ENCODE measurements at places on chromosomes 6 and 20. TPM values are rescaled to one million over a fixed set of nuclear protein-coding genes. Genes with fewer than 3 reads are reported as not detected.

HLA-DQB2 gene
- total RNA-seq, result not detected

RIN2 gene
- total RNA-seq, result not detected

CST4 gene
- not detected for total RNA-seq

CAP2 gene
- not detected for total RNA-seq

KCNG1 gene
- not detected for total RNA-seq

GRCh38 chr20:2701671-2702081 lies 9.1 kb downstream of the EBF4 start:
- DNase-seq, result no peak

GRCh38 chr6:27275025-27275956 lies 27.8 kb downstream of the PRSS16 start:
- no peak for DNase-seq

DNA sequence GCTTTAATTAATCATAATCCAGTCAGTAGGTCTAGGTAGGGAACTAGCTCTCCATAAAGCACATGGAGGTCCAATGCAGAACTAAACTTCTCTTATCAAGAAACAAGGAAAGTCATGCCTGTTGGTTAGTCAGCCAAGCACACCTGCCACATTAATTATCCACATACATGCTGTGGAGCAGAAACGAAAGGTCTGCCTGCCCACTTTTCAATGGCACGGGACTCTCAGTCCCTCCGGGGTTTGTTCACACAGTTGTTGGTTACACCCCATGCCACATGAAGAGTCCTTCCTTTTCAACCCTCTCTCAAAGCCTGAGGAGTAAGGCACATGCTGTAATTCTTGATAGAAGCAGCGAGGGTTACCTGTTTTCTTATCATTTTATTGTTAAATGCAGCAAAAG lies 1096.4 kb upstream of the MAP3K7 start:
- DNase-seq, result no peak

DNA sequence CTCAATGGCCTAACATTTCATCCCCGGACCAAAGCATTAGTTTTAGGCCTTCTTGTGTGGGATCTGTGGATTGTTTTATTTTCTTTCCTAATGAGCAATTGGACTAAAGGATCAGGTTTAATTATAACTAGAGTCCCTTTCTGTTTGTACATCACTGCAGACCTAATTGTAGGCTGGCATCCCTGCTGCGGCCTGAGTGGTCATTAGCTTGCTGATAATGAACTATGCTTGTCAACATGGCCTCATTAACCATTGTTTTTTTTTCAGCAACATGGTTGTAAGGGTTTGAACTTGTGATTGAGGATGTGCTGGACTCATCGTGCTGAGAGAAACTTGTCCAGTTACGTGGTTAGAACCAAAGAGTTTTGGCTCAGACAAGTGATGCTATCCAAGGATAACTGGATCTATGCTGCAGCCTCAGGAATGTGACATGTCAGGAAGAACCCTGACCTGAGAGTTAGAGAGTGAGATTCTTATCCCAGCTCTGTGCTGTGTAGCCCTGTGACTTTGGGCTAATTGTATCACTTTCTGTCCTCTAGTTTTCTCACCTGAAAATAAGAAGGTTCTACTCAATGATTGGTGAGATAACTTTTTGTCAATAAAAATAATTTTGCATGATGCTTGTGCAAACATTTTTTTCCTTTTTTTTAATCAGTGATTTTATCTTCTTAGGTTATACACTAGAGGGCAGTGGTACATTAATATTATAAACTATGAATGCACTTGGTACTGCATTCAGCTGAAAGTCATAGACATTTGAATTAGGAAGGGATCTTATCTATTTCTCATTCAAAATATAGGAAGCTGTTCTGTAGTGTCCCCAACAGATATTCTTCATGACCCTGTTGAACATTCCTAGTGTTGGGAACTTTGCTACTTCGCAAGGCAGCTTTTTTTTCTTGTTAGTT lies 140.9 kb downstream of the RNF144B start:
- DNase-seq, result no peak

GRCh38 chr6:98657764-98658163 lies 176.6 kb upstream of the POU3F2 start:
- peak; percentile 35 for DNase-seq

GRCh38 chr20:58550275-58551059 lies 35.3 kb upstream of the APCDD1L start:
- DNase-seq, result no peak

GRCh38 chr6:26215585-26216358 lies 128.5 kb downstream of the HFE start:
- DNase-seq, result peak; percentile 63

GRCh38 chr20:44586289-44586911 lies 4.0 kb downstream of the PKIG start:
- no peak for DNase-seq

GRCh38 chr20:56212091-56212490 lies 36.4 kb upstream of the MC3R start:
- DNase-seq, result no peak

DNA sequence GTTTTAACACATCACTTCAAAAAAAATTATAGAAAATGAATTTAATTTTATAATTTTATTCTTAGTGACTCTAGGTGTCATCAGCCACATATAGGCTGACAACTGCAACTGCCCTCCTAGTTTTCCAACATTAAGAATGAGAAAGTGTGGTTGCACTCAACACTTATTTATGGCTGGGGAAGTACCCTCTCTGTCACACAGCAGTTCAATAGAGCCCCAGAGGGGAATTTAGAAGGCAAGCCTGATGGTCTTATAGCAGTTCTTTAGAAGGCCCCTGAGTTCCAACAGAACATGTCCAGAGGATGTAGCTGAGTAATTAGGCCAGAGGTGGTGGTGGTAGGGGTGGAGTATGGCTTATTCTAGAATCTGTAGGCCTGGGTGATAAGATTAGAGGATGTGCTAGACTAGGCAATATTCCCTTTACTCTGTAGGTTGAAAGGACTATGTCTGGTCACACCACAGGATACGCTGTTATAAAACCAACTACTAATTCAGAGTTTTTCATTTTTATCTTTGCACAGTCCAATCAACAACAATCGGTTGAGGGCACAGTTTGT lies 226.5 kb upstream of the CITED2 start:
- DNase-seq, result no peak

GRCh38 chr6:135141728-135142127 lies 39.4 kb upstream of the MYB start:
- DNase-seq, result no peak

GRCh38 chr20:24109537-24109936 lies 121.0 kb upstream of the GGTLC1 start:
- no peak for DNase-seq

GRCh38 chr20:42857446-42857845 lies 332.3 kb downstream of the PTPRT start:
- DNase-seq, result no peak

DNA sequence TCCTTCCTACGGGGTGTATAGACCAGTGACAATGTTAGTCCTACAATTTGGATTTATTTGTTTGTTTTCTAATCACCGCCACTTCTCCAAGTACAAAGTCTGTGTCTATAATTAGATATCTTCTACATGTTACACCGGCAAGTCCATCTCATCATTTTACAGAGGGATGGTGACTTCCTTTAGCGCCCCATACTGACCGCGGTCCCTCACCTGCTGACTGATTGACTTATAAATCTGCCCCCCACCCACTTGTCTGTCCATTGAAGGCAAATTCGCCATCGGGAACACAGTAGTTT lies 8.9 kb upstream of the NR2E1 start:
- DNase-seq, result no peak

GRCh38 chr20:46076806-46077205 lies 13.0 kb downstream of the NCOA5 start:
- no peak for DNase-seq

DNA sequence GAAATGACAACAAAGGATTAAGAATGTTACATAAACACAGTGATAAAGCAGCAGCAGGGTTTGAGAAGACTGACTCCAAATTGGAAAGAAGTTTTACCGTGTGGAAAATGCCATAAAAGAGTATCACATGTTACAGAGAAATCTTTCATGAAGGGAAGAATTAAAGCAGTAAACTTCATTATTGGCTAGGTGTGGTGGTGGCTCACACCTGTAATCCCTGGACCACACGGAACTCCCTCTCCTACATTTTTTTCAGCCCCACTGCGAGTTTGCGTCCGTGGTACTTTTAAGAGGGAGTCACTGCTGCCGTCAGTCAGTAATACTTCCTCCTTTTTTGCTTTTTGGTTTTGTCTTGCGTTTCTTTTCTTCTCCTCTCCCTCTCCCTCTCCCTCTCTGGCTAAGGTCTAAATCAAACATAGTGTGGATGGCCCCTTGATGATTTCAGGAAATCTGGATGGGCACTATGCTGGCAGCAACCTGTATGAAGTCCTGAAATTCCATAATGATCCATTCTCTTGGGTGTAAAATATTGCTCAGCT lies 112.3 kb downstream of the MAN1A1 start:
- DNase-seq, result no peak

GRCh38 chr6:444653-445275 lies 53.2 kb downstream of the IRF4 start:
- DNase-seq, result peak; percentile 79

- DNase-seq, result no peak
Observed at GRCh38 chr6:108621117-108621516, 60.4 kb downstream of the FOXO3 start.

- DNase-seq, result no peak
Observed at GRCh38 chr6:11580686-11581405, 43.3 kb downstream of the TMEM170B start.

- no peak for DNase-seq
Observed at GRCh38 chr6:44738601-44739146, 351.2 kb downstream of the CDC5L start.

- no peak for DNase-seq
Observed at GRCh38 chr6:150635906-150636514, 36.3 kb downstream of the PLEKHG1 start.

GRCh38 chr6:44850312-44850711 lies 462.8 kb downstream of the CDC5L start:
- no peak for DNase-seq

DNA sequence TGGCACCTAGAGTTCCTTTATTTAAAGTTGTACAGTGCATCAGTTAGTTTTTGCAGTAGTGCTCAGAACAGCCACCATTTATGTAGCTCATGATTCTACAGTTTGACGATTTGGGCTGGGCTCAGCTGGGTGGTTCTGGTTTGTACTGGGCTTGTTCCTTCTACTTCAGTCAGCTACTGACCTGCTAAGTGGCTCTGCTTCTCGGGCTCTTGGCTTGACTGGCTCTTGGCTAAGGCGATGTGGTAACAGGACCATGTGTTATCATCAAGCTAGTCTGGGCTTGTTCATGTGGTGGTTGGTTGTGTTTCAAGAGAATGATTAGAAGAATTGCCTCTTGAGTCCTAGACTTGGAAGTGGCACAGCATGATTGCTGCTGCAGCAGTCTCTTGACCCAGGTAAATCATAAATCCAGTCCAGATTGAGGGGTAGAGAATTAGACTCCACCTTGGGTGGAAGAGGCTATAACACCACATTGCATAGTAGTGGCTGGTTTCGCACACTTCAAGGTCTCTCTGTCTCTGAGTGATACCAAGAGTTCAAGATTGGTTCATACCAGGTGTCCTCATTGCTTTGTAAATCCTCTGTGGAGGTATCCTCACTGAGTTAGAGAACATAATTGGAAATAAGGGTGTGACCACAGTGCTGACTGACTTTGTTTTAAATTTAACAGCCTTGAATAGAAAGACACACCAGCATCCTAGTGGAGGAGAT lies 253.0 kb downstream of the ARID1B start:
- no peak for DNase-seq

DNA sequence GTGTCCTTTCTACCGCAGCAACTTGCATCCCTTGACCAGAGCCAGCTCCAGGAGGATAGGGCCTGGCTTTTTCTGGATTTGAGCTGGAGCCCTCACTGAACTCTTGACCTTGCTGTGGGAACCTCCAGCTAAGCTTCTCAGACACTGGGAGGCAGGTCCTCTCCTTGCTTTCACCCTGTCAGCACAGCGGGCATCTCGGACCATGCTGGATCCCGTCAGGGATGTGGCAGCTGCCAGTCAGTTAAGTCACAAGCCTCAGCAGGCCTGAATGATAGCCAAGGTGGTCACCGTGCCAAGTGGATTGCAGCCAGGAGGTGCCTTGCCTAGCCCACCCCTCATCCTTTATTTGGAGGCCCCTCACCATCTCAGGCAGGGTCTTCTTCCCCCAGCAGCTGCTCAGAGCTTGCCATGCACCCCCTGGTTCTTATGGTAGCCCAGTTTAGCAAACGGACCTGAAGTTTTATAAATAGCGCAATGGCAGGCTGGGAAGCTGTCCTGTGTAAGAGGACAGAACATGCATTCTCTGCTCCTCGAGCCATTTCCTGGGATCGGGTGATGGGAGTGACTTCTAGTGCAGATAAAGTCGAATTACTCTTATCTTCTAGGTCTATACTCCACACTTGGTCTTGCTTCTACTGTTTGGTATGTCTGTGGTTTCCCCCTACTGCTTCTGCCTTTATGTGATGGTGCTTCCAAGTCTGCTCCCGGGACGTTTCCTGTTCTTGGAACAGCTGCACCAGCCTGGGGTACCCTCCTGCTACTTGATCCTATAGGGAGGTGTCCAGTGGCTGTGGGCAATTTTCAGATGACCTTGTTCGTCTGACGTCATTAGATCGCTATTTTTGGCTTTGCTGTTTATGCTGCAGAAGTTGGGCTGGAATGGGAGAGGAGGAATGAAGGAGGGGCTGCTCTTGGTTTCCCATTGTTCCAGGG lies 7.1 kb upstream of the MYLK2 start:
- DNase-seq, result no peak

DNA sequence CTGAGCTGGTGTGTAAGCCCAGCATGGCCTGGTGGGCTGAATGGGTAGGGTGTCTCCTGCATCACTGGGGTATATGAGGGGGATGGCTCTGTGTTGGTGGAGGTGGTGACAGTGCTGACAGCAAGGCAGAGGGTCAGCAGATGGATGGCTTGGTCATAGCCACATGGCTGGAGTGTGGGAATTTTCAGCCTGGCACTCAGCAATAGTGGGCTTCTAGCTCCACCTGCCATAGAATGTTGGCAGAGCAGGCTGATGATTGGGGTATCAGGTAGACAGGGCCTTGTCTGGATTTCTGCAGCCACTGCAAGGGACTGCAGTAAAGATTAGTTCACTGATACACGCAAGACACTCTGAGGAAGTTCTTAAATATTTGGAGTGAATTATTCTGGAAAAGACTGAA lies 137.5 kb upstream of the BACH2 start:
- DNase-seq, result no peak

DNA sequence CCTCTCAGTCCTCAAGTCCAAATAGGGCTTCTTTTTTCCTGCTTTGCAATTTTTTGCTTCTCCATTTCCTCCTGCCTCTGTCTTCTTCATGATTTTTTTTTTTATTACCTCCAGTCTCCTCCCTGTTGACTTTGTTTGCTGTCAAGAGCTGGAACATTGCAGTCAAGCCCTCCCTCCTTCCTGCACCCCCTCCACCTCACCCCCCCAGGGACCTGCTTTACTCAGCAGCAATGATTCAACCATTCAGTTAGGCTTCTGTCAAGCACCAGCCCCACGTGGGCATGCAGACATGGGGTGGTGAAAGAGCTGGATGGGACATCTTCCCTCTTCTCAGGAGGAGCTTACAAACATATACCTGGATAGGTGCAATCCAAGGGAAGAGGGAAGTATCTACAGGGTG lies 142.4 kb downstream of the LRFN2 start:
- DNase-seq, result no peak

Measured in activated CD8-positive, alpha-beta T cell treated with anti-CD3 and anti-CD28 coated beads, Interleukin-2, amount 10 ng/mL, durations not matched to agents 7 days and 5 days (primary cell).